ENCODE measurements at places on chromosomes 6 and 20. TPM values are rescaled to one million over a fixed set of nuclear protein-coding genes. Genes with fewer than 3 reads are reported as not detected.

DSN1 gene
- total RNA-seq: 26.9 TPM

ZSCAN9 gene
- 15.1 TPM for total RNA-seq

OR2H1 gene
- not detected for total RNA-seq

COL21A1 gene
- 4.4 TPM for total RNA-seq

BPIFB1 gene
- 0.09 TPM for total RNA-seq

FAM210B gene
- 16.5 TPM for total RNA-seq

CRISP3 gene
- total RNA-seq: not detected

- H3K36me3 ChIP-seq: no peaks in the 10 kb centered on the region
- H3K27me3 ChIP-seq: no peaks in the 10 kb centered on the region
- no peak overlapping the region for H3K4me3 ChIP-seq
- H3K27ac ChIP-seq: no peak overlapping the region
- no peak for DNase-seq
Measured at GRCh38 chr20:7975851-7976414, 35.7 kb upstream of the HAO1 start.

GRCh38 chr6:168638468-168639271 lies 197.7 kb downstream of the SMOC2 start:
- DNase-seq: no peak
- H3K36me3 ChIP-seq: peaks cover 5% of the 10 kb centered on the region
- no peak overlapping the region for H3K27ac ChIP-seq

DNA sequence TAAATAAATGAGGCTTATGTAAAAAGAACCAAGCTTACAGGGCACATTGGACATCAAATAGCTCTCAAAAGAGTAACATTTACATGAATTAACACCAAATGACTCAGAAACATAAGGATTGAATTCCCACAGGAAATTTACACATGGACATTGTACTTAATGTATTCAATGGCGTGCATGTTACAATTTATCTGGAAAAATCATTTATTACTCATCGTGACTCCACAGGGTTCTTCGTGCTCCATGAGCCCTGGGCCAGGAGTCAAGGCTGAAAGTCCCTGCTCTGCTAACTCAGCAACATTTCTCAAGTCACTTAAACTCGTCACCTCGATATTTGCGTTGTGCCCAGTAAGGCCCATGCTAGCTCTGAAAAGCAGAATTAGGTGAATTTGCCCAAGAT lies 158.5 kb downstream of the PHACTR1 start:
- no peaks in the 10 kb centered on the region for H3K27me3 ChIP-seq
- no peak overlapping the region for H3K4me3 ChIP-seq
- no peaks in the 10 kb centered on the region for H3K36me3 ChIP-seq
- H3K4me1 ChIP-seq: peaks cover 12% of the 10 kb centered on the region
- no peak overlapping the region for H3K27ac ChIP-seq

GRCh38 chr20:37810027-37810426 lies 92.9 kb upstream of the VSTM2L start:
- H3K27me3 ChIP-seq: peaks cover 13% of the 10 kb centered on the region
- H3K36me3 ChIP-seq: peaks cover 4% of the 10 kb centered on the region
- DNase-seq: no peak
- H3K4me3 ChIP-seq: no peak overlapping the region

DNA sequence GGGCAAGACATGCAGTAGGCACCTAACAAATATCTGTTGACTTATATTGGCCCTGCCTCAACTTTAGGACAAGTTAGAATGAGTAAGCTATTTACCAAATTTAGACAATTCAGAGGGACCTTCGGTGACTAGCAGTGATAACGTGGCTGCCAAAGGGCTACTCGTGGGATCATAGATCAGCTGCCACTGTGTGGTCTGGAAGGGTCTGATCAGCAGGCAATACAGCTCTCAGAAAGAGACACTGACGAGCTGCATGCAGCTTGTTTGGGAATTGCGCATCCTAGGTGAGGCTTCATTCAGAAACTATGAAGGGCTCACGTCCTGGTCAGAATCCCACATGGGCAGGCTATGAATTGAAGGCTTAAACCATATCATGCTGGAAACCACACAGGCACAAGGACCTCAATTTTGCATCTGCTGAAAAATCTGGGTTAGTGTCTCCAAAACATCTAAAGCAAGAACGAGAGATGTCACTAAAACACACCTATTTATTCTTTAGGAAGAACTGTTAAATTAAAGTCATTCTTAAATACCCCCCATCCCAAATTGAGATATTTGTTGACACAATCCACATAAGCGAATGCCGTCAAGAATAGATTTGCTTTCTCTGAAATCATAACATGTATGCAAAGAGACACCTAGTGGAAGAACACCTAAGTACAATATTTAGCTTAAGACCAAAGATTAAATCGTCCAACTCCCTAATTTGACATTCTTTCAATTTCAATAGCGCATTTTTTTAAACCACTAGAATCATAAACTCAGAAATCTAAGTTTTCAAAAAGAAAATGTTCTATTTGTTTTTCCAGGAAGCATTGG lies 79.6 kb downstream of the IPCEF1 start:
- no peaks in the 10 kb centered on the region for H3K36me3 ChIP-seq
- DNase-seq: no peak
- H3K27me3 ChIP-seq: no peaks in the 10 kb centered on the region
- peaks cover 6% of the 10 kb centered on the region for H3K4me1 ChIP-seq
- no peak overlapping the region for H3K27ac ChIP-seq

DNA sequence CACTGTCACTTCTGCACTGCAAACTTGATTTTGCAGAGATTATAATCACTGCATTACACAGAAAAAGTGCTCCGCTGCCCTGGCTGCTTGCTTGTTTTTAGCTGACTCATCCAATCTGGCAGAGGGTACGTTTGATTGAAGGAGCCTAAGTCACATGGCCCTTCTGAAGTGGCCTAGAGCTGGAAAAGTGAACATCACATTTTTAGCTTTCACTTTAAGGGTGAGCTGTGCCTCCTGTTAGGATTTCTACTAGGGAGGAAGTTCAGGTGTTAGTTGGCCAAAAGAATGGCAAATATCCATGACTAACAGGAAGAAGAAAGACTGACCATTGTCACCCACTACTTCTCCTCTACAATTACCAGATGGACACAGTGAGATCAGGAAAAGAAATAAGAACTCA lies 889.1 kb upstream of the MAP3K7 start:
- DNase-seq: no peak
- no peaks in the 10 kb centered on the region for H3K27me3 ChIP-seq
- no peaks in the 10 kb centered on the region for H3K36me3 ChIP-seq
- H3K4me1 ChIP-seq: peaks cover 7% of the 10 kb centered on the region
- H3K4me3 ChIP-seq: no peak overlapping the region

DNA sequence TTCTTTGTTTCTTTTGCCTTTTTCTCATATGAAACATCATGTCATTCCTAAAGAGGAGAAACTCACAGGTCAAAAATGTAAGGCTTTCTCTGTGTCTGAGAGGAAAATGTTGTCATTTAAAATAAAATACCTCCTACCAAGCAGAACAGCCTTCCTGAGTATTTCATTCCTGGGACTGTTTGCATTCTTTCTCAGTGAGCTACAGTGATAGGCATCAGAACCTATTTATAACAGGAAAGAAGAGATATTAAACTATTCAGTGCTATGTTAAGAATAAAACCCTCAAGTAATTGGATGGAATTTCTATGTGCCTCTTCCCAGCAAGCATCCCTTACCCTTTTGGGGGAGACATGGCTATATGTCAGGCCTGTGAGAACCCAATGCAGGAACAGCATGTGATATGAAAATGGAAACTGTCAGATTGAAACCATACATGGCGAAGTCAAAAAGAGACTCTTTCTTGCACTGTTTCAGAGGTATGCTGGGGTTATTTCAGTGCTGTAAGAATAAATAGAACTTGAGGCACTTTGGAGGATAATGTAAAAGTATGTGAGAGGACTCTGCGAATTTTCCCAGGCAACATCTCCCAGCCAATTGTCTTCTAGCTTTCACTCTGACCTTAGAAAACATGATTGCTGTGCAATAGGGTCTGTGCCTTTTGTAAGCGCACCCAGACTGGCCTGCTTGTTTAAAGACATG lies 133.8 kb upstream of the CCN2 start:
- H3K27ac ChIP-seq: peak overlapping the region; percentile 13
- H3K4me3 ChIP-seq: no peak overlapping the region
- H3K27me3 ChIP-seq: no peaks in the 10 kb centered on the region
- DNase-seq: no peak
- no peaks in the 10 kb centered on the region for H3K36me3 ChIP-seq
- peaks cover 35% of the 10 kb centered on the region for H3K4me1 ChIP-seq

- H3K27me3 ChIP-seq: no peaks in the 10 kb centered on the region
- H3K4me1 ChIP-seq: peaks cover 17% of the 10 kb centered on the region
- H3K36me3 ChIP-seq: no peaks in the 10 kb centered on the region
- DNase-seq: no peak
- H3K4me3 ChIP-seq: no peak overlapping the region
- no peak overlapping the region for H3K27ac ChIP-seq
Measured at GRCh38 chr6:46293641-46294316, 123.0 kb upstream of the ENPP5 start.

- H3K36me3 ChIP-seq: peaks cover 52% of the 10 kb centered on the region
- no peaks in the 10 kb centered on the region for H3K27me3 ChIP-seq
- peak; percentile 69 for DNase-seq
- H3K27ac ChIP-seq: peak overlapping the region; percentile 16
- peaks cover 80% of the 10 kb centered on the region for H3K4me1 ChIP-seq
Measured at GRCh38 chr6:15491255-15491985, 171.4 kb downstream of the DTNBP1 start.

DNA sequence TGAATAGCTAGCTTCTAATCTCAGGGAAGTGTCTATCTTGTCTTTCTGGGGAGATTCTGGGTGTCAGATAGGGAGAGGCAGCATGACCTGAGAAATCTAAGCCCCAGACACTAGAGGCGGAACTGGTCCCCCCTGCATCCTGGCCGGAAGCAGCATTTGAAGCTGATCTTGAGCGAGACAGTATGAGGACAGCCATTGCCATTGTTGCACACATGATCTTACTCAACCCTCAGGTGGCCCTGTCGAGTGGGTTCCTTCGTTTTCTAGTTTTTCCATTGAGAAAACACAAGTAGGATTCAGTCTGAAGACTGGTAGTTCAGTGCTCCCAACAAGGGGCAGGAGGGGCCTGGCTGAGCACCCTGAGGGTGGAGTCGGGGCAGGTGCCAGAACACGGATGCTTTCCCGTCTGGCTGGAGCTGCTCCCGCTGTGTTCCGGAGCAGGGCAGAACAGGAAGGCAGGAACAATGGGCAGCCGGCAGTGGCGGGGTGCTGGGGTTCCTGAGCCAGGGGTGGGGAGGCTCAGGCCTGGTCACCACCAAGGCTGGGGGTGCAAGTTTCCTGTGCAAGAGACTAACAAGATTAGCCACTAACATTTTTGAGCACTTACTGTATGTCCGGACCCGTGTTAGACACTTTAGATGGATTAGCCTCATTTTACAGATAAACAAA lies 7.9 kb upstream of the SDCBP2 start:
- peaks cover 16% of the 10 kb centered on the region for H3K36me3 ChIP-seq
- H3K4me3 ChIP-seq: no peak overlapping the region
- no peak overlapping the region for H3K27ac ChIP-seq
- no peaks in the 10 kb centered on the region for H3K27me3 ChIP-seq
- H3K4me1 ChIP-seq: peaks cover 16% of the 10 kb centered on the region

DNA sequence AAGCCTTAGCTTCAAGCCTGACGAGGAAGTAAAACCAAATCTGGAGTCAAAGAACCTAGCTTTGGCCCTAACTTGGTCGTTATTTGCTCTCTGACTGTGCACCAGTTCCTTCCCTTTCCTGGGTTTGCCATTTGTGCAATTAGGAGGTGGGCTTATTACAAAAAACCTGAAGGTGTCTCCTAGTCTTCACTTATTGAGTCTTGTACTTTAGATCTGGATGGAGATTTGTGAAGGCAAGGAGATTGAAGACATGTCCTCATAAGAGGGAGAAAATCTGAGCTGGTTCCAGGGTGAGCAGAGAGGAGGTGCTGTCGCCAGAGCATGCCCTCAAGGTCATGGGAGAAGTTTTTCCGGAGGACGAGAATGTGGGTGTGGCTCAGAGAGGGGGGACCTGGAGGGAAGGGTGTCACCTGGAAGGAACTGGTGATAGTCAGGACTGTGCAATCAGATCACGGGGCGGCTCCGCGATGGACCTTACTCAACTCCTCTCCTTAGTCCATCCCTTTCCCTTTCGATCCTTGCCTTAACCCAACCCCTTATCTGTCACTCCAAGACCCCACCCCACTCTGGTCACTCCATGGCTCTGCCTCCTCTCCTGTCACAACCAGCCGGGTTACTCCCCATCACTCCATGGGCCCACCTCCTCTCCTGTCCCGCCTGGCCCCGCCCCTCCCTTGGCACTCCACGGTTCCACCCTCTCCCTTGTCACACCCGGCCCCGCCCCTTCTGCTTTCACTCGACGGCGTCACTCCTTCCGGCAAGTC lies 588 bp upstream of the ACSS2 start:
- H3K4me1 ChIP-seq: peaks cover 50% of the 10 kb centered on the region
- peak overlapping the region; percentile 98 for H3K27ac ChIP-seq
- H3K27me3 ChIP-seq: peaks cover 35% of the 10 kb centered on the region
- no peaks in the 10 kb centered on the region for H3K36me3 ChIP-seq
- DNase-seq: peak; percentile 100

DNA sequence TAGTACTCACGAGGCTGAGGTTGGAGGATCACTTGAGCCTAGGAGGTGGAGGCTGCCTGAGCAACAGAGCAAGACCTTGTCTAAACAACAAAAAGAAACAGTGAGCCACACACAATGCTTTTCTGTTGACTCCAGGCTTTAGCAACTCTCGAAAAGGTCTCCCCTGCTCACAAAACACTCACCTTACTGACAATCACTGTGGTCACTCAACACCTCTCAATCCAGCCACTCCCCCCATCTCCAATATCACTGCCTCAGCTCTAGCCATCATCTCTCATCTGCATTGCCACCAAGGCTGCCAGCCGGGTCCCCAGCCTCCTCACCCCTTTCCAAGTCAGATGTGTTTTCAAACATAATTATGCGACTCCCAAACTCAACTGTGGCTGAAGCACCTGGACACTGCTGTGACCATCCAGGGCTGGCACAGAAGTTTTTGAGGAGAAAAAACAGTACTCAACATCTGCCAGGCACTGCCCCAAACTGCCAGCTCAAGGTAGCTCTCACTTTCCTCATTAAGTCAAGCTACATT lies 218.0 kb upstream of the ARID1B start:
- no peak for DNase-seq
- no peaks in the 10 kb centered on the region for H3K4me1 ChIP-seq
- H3K27me3 ChIP-seq: no peaks in the 10 kb centered on the region
- H3K36me3 ChIP-seq: peaks cover 12% of the 10 kb centered on the region
- no peak overlapping the region for H3K4me3 ChIP-seq

- no peaks in the 10 kb centered on the region for H3K36me3 ChIP-seq
- H3K27me3 ChIP-seq: no peaks in the 10 kb centered on the region
- H3K4me3 ChIP-seq: no peak overlapping the region
Measured at GRCh38 chr6:43936476-43936875, 166.5 kb downstream of the VEGFA start.

GRCh38 chr20:25070821-25071473 lies 11.0 kb downstream of the VSX1 start:
- H3K4me1 ChIP-seq: peaks cover 11% of the 10 kb centered on the region
- DNase-seq: no peak

All from WTC11 (cell line).